ENCODE measurements at places on chromosomes 1 and 21.

DNA sequence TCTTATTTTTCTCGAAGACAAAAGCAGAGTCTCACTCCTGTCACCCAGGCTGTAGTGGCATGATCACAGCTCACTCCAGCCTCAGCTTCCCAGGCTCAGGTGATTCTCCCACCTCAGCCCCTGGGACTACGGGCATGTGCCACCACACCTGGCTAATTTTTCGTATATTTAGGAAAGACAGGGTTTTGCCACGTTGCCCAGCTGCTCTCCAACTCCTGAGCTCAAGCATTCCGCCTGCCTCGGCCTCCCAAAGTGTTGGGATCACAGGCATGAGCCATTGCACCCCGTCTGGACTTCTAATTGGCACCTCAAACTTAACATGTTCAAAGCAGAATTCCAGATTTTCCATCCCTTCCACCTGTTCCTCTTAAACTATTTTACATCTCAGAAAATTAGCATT, 19.0 kb upstream of the LRRC8C start:
- ATAC-seq = no peak

- no peak for ATAC-seq
Measured at GRCh38 chr1:26482921-26483320, 10.7 kb downstream of the HMGN2 start.

DNA sequence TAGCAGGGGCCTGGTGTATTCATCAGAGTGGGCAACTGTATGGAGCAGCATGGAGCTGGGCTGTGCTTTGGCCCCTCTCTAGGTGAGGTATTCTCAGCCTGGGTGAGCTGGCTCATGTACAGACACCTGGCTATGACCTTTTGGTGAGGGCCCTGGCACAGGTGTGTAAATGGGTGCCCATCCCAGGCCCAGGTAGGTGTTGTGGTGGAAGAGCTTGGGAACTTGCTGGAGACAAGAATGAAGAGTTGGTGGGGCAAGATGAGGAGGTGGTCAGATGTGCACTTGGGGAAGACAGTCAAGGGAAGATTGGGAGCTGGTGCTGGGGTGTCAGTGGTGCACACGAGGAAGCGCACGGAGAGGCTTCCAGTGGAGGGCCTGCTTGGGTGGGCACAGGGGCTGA, 95.5 kb downstream of the TRIM11 start:
- no peak for ATAC-seq

DNA sequence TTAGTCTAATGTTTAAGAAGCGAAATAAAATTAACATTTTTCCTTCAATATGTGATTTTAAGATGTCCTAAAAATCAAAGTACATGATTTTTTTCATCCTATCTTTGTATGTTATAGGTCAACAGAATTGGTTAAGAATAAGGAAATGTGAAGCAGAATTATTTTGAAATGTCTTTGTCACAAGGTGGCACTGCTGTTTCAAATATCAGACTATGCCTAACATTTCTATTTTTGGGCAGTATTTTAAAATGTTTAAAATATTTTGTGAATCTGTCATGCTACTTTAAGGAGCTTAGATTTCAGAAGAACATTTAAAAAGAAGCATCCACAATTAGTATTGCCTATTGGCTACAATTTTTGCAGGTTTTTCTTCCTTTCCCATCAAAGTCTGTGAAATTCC, 38.7 kb downstream of the AMY1C start:
- no peak for ATAC-seq

- ATAC-seq = no peak
Measured at GRCh38 chr1:183004141-183004540, 19.1 kb upstream of the LAMC1 start.

- ATAC-seq = no peak
Measured at GRCh38 chr1:241934866-241935265, 22.7 kb upstream of the BECN2 start.

DNA sequence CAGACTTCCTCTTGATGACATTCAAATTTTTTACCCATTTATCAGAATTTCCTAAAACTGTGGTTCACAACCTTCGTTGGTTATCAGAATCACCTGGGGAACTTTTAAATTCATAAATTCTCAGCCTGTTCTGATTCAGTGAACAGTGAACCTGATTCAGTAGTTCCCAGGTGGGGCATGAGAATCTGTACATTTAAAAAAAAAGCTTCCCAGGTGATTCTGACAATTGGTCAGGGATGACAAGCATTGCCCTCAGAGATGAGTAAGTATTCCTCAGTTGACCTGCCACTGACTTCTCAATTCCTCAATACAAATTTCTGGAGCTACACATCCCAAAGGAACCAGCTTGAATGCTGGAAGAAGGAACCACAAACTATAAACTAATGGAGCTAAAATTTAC, 23.5 kb upstream of the CR2 start:
- ATAC-seq = no peak

- ATAC-seq = no peak
Measured at GRCh38 chr1:88961647-88962275, 30.7 kb downstream of the KYAT3 start.

DNA sequence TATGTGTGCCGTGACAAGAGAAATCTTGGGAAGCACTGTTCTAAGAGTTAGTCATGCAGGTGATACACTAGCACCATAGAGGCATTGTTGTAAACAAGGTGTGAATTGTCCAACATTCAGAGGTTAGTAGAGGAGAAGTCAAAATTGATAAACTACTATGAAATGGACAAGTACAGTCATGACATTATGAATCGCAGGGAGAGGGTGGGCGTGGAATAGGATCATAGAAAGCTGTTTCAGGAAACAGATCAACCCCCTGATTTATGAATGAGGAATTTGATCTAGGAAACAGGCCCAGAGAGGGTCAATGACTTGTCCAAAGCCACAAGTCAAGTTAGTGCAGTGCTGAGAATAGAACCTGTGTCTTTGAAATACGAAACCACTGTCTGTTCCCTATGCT, 58.5 kb upstream of the LAX1 start:
- no peak for ATAC-seq

- ATAC-seq = no peak
Measured at GRCh38 chr1:2279817-2280216, 51.7 kb downstream of the SKI start.

DNA sequence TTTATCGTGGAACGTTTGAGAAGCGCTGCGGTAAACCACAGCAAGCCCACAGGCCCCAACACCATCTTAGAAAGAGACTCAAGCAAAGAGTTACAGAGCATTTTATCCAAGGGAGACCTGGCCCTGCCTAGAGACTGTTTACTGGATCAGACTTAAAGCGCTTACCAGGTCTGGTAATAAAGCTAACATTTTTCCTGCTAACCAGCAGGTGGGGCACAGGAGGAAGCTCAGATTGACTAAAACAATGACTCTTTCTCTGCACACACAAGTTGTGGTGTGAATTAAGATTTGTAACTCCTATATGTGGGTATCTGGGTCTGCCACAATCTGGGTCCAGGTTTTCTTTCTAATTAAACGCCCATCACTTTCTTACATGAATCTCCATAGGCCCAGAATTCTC, 136.5 kb upstream of the ETS2 start:
- peak; percentile 90 for ATAC-seq

DNA sequence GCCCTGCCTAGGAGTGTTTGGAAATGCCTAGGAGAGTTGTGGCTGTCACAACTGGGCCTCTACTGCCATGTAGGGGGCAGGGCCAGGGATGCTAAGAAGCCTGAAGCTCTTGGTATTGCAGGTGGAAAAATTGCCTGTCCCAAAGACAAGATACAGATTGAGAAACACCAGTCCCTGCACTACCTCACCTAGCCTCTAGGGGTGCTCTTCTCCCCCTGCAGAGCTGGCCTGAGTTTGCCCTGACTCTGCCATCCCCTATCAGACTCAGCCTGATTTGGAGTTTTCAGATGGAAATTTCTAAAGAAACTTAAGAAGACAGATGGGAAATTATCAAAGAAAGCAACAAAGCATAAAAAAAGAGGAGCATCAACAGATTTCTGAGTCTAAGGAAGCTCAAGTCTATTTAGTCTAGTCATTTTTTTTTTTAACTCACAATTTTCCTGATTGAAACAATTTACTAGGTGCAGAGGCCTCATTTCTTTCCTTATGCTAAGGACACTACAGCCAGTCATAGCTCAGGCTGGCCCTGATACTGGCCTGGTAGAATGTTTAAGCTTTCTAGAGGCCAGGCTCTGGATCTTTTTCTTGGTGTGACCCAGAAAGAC, 61.4 kb upstream of the LRRN2 start:
- ATAC-seq = peak; percentile 94

DNA sequence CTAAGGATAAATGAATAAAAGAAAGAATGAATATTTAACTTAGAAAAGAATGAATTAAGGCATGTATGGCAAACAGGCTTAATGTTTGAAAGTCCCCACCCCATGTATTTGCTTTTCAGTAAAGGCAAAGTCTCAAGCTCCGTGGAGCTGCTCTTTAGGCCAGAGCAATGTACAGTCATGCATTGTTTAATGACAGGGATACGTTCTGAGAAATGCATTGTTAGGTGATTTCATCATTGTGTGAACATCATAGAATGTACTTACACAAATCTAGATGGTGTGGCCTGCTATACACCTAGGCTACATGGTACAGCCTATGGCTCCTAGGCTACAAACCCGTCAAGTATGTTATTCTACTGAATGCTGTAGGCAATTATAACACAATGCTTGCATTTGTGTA, 51.6 kb upstream of the SPATA6 start:
- ATAC-seq = no peak

DNA sequence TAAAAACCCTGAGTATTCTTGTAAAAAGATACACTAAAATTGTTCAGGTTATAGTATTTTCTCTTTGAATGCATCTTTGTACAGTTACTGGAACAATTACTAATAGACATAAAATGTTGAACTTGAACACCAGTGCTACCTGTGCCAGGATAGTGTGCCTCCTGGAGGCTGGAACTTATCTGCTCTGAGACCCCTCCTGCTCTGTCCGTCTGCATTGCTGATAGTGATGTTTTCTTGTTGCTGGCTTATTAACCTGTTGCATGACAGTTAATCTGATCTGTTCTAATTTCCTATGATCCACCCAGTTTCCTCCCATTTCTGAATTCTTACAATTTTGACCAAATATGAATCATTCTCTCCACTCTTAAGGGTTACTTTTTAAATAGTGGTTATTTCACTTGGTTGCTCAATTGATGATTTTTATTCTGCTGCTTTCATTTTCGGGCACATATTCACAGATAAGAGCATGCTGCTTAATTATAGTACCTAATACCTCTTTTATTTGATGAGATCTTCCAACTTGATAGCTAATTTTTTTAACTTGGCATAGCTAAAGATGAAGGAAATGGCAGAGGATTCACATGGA, 101.4 kb downstream of the CC2D1B start:
- ATAC-seq = no peak

- no peak for ATAC-seq
Measured at GRCh38 chr1:228405200-228405978, 1.2 kb downstream of the TRIM11 start.

GRCh38 chr1:69403756-69404320, 163.9 kb upstream of the LRRC7 start:
- ATAC-seq = no peak

DNA sequence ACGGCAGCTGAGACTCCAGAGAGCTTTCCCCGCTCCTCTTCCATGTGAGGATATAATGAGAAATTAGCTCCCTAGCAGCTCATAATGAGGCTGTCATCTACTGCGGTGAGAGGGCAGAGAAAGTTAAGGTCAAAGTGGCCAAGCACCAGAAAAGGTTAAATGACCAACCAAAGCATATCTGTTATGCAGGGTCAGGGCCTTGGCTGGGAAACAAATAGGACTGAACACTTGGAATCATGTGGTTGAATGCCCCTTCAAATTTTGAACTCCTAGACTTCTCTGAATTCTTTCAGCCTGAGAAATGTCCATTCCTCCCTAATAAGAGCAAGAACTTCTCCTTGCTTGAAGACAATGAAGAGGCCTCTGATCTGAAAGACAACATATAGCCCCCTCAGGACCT, 115.9 kb downstream of the TM2D1 start:
- ATAC-seq = no peak

DNA sequence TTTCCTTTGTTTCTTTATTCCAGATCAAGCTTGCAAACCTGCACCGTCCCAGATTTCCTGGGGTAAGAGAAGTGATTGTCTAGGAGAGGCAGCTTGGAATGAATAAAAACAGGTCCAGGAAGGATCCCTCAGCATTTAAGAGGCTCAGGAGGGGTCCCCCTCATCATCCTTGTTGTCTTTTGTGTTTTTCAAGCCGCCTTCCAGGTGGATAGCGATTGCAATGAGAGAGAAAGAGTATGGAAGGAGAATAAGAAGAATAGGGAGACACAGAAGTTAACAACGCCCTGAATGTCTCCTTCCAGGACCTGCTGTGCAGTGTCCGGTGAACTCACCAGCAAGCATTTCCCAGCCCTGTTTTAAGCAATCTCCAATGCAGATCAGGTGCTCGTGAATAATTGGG, 8.5 kb downstream of the ERG start:
- no peak for ATAC-seq

DNA sequence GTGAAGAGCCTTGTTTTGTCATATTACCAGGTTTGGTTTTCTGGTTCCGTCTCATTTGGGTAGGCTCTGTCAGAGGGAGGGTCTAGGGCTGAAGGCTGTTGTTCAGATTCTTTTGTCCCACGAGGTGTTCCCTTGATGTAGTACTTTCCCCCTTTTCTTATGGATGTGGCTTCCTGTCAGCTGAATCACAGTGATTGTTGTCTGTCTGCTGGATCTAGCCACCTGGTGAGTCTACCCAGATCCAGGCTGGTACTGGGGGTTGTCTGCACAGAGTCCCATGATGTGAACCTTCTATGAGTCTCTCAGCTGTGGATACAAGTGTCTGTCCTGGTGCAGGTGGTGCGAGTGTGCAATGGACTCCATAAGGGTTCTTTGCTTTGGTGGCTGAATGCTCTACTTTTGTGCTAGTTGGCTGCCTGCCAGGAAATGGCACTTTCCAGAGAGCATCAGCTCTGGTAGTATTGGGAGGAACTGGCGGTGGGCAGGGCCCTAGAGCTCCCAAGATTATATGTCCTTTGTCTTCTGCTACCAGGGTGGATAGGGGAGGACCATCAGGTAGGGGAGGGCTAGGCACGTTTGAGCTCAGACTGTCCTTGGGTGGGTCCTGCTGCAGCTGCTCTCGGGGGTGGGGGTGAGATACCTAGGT, 246.0 kb downstream of the RYR2 start:
- ATAC-seq = no peak

GRCh38 chr1:214707306-214708087, 104.5 kb downstream of the CENPF start:
- ATAC-seq = peak; percentile 32

- ATAC-seq = no peak
Measured at GRCh38 chr1:244869364-244869827, 5.1 kb upstream of the HNRNPU start.

DNA sequence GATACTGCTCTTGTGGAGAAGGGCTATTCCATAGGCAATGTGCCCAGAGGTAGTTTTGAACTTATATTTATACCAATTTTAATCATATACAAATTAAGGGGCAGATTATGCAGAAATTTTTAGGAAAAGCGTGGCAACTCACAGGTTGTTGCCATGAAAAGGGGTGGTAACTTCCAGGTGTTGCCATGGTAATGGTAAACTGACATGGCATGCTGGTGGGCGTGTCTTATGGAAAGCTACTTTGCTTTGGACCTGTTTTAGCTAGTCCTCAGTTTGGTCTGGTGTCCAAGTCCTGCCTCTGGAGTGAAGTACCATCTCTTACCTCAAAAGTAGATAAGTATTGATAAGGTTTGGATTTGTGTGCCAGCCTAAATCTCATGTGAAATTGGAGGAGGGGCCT, 7.9 kb upstream of the IL23R start:
- ATAC-seq = no peak
